ENCODE measurements at places on chromosomes 6 and 20.

- DNase-seq, result no peak
Measured at GRCh38 chr6:50451826-50452400, 261.4 kb upstream of the TFAP2D start.

GRCh38 chr6:3385660-3386151 lies 71.1 kb downstream of the SLC22A23 start:
- DNase-seq, result no peak

GRCh38 chr6:72290620-72291019 lies 331.2 kb upstream of the KCNQ5 start:
- no peak for DNase-seq

DNA sequence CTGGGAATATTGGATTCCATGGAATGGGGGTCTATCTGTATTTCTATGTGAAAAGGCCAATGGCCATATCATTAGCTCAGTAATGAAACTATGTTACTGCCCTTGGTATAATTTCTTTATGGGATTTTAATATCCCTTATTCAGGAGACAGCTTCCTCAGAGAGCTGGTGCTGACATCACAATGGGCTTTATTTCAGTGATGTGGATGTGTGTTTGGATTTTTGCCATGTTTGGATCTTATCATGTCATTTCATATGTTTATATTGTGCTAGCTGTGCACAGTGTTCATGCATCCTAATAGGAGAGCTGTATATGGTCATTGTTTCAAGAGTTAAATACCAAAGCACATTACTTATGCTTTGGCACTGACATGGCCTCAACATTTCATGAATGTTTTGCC lies 806.1 kb upstream of the MAP3K7 start:
- no peak for DNase-seq

- DNase-seq, result no peak
Measured at GRCh38 chr20:13515291-13515690, 123.4 kb downstream of the TASP1 start.

DNA sequence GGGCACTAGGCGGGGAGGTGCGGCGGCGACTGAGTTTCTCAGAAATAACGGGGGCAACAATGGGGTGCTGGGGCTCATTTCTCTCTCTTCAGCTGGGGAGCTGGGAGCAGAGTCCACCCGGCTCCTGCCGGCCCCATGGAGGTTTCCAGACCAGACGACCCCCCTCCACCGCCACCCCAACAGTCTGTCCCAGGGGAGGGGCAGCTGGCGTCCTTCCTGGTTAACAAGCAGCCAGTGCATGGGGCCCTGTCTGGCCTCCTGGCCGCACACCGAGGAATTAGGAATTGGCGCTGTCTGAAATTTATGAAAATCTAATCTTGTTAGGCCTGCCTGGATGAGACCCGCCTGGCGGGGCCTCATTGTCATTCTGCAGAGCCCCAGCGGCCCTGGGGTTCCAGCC lies 42.4 kb downstream of the PMEPA1 start:
- DNase-seq, result no peak

Measured in activated CD8-positive, alpha-beta memory T cell treated with anti-CD3 and anti-CD28 coated beads, Interleukin-2, amount 10 ng/mL, durations not matched to agents 7 days and 5 days (primary cell).